ENCODE measurements at places on chromosomes 5 and 9.
A peak's percentile ranks its signal among the peaks of the same experiment; 100 is the strongest.

GRCh38 chr9:3931996-3932906, 367.6 kb downstream of the GLIS3 start:
- H3K27ac ChIP-seq, result no peak overlapping the region
- no peaks in the 10 kb centered on the region for H3K4me1 ChIP-seq
- no peak overlapping the region for H3K4me3 ChIP-seq
- no peaks in the 10 kb centered on the region for H3K36me3 ChIP-seq
- no peak for DNase-seq

GRCh38 chr9:96566498-96567202, 53.0 kb downstream of the CDC14B start:
- H3K27ac ChIP-seq, result peak overlapping the region; percentile 84
- peak overlapping the region; percentile 81 for H3K4me3 ChIP-seq
- peaks cover 35% of the 10 kb centered on the region for H3K4me1 ChIP-seq
- H3K27me3 ChIP-seq, result no peaks in the 10 kb centered on the region
- no peaks in the 10 kb centered on the region for H3K36me3 ChIP-seq
- DNase-seq, result peak; percentile 41

GRCh38 chr9:20369391-20369790, 252.9 kb downstream of the MLLT3 start:
- no peaks in the 10 kb centered on the region for H3K36me3 ChIP-seq
- peaks cover 2% of the 10 kb centered on the region for H3K4me1 ChIP-seq
- no peak overlapping the region for H3K4me3 ChIP-seq
- H3K27ac ChIP-seq, result no peak overlapping the region
- no peaks in the 10 kb centered on the region for H3K27me3 ChIP-seq
- DNase-seq, result no peak

- peaks cover 17% of the 10 kb centered on the region for H3K4me1 ChIP-seq
- no peak overlapping the region for H3K4me3 ChIP-seq
These were observed 8.4 kb upstream of the IRX2 start for GRCh38 chr5:2759696-2760461.

- H3K4me3 ChIP-seq, result no peak overlapping the region
- H3K27ac ChIP-seq, result peak overlapping the region; percentile 48
- peaks cover 9% of the 10 kb centered on the region for H3K27me3 ChIP-seq
- peaks cover 5% of the 10 kb centered on the region for H3K4me1 ChIP-seq
These were observed 9.3 kb upstream of the TNC start for GRCh38 chr9:115127191-115127817.

DNA sequence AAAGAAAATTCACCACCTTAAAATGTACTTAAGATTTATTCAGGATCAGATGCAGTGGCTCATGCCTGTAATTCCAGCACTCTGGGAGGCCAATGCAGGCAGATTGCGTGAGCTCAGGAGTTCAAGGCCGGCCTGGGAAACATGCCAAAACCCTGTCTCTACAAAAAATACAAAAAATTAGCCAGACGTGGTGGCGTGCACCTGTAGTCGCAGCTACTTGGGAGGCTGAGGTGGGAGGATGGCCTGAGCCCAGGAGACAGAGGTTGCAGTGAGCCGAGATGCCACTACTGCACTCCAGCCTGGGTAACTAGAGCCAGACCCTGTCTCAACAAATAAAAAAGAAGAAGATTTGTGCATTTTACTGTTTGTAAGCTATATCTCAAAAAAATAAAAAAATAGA, 34.7 kb upstream of the GFPT2 start:
- DNase-seq, result no peak
- no peaks in the 10 kb centered on the region for H3K36me3 ChIP-seq
- H3K4me1 ChIP-seq, result no peaks in the 10 kb centered on the region
- no peak overlapping the region for H3K27ac ChIP-seq
- H3K4me3 ChIP-seq, result no peak overlapping the region

GRCh38 chr9:85741095-85741874, 469 bp downstream of the AGTPBP1 start:
- peak overlapping the region; percentile 93 for H3K27ac ChIP-seq
- no peaks in the 10 kb centered on the region for H3K27me3 ChIP-seq
- H3K36me3 ChIP-seq, result no peaks in the 10 kb centered on the region
- no peaks in the 10 kb centered on the region for H3K4me1 ChIP-seq
- peak overlapping the region; percentile 75 for H3K4me3 ChIP-seq

GRCh38 chr9:80004714-80005113, 432.9 kb downstream of the TLE4 start:
- H3K36me3 ChIP-seq, result no peaks in the 10 kb centered on the region
- no peak for DNase-seq
- no peak overlapping the region for H3K4me3 ChIP-seq
- H3K4me1 ChIP-seq, result no peaks in the 10 kb centered on the region

DNA sequence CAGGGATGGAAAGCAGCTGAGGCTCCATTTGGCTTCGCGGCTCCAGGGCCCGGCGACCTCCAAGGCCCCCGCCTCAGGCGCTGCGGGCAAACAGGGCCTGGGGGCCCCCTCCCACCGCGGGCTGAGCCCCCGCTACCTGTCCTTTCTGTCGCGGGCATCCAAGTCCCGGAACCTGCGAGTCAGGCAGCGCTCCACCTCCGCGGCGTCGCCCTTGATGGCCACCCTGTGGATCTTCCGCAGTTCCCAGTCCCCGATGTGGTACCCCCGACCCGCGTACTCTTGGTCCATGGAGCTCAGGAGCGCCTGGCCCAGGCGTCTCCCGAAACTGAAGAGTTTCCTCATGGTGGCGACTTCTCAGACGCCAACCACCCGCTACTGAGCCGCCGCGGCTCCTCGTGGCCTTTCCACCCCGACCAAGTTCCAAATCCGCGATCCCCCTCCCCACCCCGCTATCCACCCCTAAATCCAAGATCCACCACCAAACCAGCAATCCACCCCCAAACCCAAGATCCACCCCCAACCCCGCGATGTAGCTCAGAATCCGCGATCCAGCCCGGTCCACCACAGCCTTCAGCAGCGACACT, 86.5 kb upstream of the CCDC180 start:
- no peak for DNase-seq
- peak overlapping the region; percentile 8 for H3K4me3 ChIP-seq
- H3K27me3 ChIP-seq, result peaks cover 17% of the 10 kb centered on the region
- no peak overlapping the region for H3K27ac ChIP-seq
- no peaks in the 10 kb centered on the region for H3K36me3 ChIP-seq

DNA sequence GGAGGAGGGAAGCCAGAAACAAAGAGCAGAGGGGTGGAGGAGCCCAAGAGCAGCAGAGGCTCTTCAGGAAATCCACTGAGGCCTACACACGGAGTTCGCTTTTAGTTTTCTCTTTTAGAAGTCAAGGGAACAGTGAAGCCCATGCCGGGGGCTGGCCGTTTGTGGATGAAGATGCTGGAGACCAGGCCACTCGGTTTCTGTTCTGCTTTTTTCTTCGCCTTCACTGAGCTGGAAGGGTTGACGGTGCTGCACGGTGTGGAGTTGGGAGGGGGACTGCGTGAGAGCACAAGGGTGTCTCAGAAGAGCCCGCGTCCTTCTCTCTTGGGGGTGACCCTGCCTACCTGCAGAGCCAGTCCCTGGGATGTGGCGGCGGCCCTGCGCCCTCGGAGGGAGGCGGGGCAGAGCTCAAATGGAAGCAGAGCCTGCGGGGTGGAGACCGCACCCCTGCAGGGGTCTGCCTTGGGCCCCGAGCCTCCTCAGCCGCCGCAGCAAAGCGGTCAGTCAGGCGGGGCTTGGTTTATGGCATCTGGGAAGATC, 68.5 kb upstream of the CACNA1B start:
- no peaks in the 10 kb centered on the region for H3K4me1 ChIP-seq
- H3K27ac ChIP-seq, result no peak overlapping the region
- H3K4me3 ChIP-seq, result no peak overlapping the region
- peaks cover 13% of the 10 kb centered on the region for H3K36me3 ChIP-seq
- DNase-seq, result no peak
- H3K27me3 ChIP-seq, result no peaks in the 10 kb centered on the region

GRCh38 chr5:180070756-180071530, 616 bp downstream of the RNF130 start:
- H3K4me3 ChIP-seq, result peak overlapping the region; percentile 95
- H3K27ac ChIP-seq, result peak overlapping the region; percentile 96
- H3K4me1 ChIP-seq, result no peaks in the 10 kb centered on the region
- DNase-seq, result no peak
- no peaks in the 10 kb centered on the region for H3K36me3 ChIP-seq

GRCh38 chr9:126558051-126558665, 55.6 kb upstream of the LMX1B start:
- DNase-seq, result no peak
- H3K27ac ChIP-seq, result no peak overlapping the region
- H3K36me3 ChIP-seq, result no peaks in the 10 kb centered on the region
- H3K27me3 ChIP-seq, result no peaks in the 10 kb centered on the region
- H3K4me1 ChIP-seq, result no peaks in the 10 kb centered on the region

GRCh38 chr5:123783421-123783820, 271.4 kb downstream of the CSNK1G3 start:
- no peaks in the 10 kb centered on the region for H3K36me3 ChIP-seq
- no peak overlapping the region for H3K27ac ChIP-seq
- DNase-seq, result no peak

DNA sequence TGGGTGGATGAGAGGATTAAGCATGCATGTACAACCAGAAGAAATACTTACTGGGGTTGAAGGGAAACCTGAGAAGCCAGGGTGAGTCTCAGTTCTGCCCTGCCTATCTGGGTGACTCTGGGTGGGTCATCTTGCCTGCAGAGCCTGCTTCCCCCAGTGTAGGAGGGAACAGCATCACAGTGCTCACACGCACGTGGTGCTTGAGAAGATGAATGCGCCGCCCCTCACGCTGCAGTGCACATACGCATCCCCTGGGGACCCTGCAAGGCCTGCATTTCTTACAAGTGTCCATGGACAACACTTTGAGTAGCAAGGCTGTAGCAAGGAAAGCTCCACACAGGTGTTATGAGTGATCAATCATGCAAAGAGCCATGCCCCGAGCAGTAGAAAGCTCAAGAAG, 18.7 kb upstream of the GABBR2 start:
- H3K36me3 ChIP-seq, result no peaks in the 10 kb centered on the region
- H3K27ac ChIP-seq, result no peak overlapping the region
- no peak for DNase-seq
- H3K27me3 ChIP-seq, result no peaks in the 10 kb centered on the region
- H3K4me3 ChIP-seq, result no peak overlapping the region

- DNase-seq, result no peak
- peaks cover 6% of the 10 kb centered on the region for H3K4me1 ChIP-seq
- H3K27me3 ChIP-seq, result no peaks in the 10 kb centered on the region
- H3K4me3 ChIP-seq, result no peak overlapping the region
- H3K27ac ChIP-seq, result no peak overlapping the region
These were observed 201.9 kb downstream of the NR3C1 start for GRCh38 chr5:143201589-143201988.

DNA sequence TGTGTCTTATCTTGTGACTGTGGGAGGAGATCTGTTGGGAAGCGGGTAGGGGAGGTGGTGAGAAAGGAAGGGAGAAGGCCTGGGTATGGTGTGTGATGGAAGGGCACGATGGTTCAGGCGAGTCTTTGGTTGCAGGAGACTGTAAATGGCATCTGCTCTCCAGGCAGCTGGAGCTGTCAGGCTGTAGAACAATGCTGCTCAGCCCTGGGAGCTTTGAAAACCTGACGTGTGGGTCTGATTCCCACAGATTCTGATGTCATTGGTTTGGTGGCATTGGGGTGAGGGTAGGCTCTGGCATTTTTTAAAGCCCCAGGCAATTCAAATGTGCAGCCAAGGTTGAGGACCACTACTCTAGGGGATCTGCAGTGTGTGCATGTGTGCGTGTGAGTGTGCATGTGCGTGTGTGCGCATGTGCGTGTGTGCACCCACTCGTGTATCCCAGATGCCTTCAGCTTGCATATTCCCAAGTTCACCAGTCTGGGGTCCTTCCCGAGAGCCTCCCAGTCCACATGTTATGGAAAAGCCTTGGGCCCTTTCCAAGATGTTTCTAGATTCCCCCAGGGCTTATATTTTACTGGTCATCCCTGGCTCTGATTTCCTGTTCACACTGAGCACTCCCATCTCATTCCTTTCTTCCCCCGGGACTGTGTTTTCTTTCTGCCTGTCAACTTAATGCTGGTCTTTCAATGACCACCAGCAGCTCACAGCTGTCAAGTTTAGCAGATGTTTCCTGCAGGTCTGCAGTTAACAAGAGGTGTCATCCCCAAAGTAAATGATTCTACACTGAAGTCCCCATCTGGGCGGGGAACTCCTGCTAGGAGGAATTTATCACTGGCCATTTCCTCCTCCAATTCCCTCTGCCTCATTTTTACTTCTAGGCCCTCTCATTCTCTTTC, 34.0 kb downstream of the BOD1 start:
- no peaks in the 10 kb centered on the region for H3K36me3 ChIP-seq
- no peak overlapping the region for H3K27ac ChIP-seq
- no peaks in the 10 kb centered on the region for H3K27me3 ChIP-seq
- no peak for DNase-seq
- H3K4me3 ChIP-seq, result no peak overlapping the region

DNA sequence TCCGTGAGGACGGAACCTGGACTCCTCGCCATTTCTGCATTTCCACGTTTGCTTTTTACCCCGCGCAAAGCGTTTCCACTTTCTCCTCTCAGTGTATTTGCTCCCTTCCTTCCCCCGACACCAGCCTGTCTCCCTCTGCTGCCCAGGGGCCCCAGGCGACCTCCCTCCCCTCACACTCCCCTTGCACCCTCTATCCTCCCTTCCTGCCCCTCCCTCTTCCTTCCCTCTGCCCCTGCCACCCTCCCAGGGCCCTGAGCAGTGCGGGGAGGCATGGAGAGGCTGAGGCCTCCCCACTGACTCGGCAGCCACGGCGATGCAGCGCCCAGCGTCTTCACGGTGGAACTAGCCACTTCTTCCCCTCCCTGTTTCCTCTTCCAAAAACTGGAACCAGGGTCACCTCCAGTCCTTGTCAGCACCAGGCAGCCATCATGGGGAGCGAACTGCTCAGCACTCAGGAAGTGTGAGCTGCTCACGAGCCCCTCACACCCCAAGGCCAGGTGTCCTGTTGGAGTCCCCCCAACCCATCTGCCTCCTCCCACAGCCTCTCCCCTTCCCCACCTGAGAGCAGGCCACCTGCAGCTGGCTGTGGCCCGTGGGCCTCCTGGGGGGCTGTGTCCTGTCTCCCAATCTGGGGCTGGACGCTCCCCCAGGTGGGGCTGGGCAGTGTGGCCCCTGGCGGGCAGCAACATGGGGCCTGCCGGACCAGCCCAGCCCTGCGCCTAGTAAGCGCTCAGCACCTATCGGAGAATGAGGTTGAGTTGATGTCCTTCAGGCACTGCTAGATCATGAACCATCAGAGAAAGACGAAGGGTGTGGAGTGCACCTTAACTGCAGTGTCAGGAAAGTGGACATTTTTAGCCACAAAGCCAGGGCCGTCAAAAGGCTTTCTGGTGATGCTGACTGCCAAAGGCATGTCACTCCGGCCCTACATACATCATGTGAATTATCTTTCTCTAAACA, 17.5 kb downstream of the UBE2QL1 start:
- H3K27me3 ChIP-seq, result no peaks in the 10 kb centered on the region
- no peaks in the 10 kb centered on the region for H3K36me3 ChIP-seq
- H3K4me3 ChIP-seq, result no peak overlapping the region
- no peaks in the 10 kb centered on the region for H3K4me1 ChIP-seq
- no peak for DNase-seq
- H3K27ac ChIP-seq, result no peak overlapping the region

DNA sequence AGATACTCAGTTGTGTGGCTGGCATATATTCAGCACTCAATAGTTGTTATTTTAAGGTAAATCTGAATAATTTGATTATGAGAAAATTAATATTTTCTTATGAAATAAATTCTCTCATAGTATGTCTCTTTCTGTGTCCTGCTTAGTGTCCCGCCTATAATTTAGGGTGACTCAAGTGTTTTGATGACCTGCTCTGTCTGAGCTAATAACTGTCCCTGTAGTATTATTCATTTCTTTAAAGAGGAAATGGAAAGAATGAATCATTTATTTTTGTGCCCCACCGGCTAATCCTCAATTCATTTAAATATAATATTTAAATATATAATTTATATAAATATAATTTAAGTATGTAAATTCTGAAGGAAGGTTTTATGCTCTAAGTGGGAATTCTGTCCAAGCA, 4.1 kb downstream of the SLC1A1 start:
- H3K4me3 ChIP-seq, result no peak overlapping the region
- H3K36me3 ChIP-seq, result no peaks in the 10 kb centered on the region
- peaks cover 8% of the 10 kb centered on the region for H3K4me1 ChIP-seq
- no peaks in the 10 kb centered on the region for H3K27me3 ChIP-seq

All from esophagus squamous epithelium (tissue), 5 donors.